Stimulated activated naive CD4-positive, alpha-beta T cell (primary cell): ENCODE measurements at places on chromosomes 6 and 20.

DNA sequence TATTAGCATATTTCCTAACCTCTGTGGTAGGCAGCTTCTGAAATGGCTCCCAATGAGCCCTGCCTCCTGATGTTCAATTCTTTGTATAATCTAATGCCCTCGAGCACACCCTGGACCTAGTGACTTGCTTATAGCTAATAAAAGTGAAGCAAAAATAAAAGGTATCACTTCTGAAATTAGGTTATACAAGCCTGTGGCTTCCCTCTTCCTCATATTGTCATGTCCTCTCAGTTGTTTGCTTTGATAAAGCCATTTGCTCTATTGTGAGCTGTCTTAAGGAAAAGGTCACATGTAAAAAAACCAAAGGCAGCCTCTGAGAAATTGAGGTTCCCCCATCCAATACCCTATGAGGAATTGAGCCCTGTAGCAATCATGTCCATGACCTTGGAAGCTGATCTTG lies 442.1 kb upstream of the ADGRB3 start:
- no peak for DNase-seq

GRCh38 chr20:22815603-22816315 lies 219.4 kb upstream of the SSTR4 start:
- DNase-seq: no peak

DNA sequence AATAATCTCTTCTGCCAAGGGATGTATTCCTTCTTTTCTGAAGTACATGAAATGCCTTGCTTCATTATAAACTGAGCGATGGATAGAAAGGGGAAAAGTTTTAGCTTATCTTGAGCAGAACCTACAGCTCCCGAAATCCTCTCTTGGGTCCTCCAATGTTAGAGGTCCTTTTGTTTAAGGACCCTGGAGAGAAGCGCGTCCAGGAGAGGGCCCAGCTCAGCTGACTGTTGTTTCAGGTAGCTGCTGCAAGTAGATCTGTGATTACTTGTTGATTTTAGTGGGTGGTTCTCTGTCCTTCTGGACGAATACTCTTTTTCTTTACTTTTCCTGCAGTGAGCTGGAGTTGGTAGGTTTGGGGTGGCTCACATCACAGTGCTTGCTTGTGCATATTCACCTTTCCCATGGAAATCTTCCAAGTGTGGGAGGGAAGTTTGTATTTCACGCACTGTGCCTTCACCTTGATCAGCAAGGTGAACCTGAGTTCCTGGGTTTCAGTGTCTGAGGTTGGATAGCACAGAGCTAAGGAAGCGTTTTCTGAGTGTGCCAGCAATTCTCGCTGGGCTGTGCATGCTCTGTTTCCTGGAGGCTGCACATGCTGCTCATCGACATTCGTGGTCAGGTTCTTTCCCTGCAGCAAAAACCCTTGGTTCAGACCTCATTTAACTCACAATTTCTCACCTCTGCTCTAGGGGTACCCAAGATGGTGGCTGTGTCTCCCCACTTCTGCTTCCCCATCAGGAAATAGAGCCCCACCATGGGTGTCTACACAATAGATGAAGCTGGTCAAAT lies 176.3 kb downstream of the JARID2 start:
- no peak for DNase-seq

- DNase-seq: no peak
Observed at GRCh38 chr6:140183881-140184280, 809.4 kb upstream of the CITED2 start.

- no peak for DNase-seq
Observed at GRCh38 chr6:28978959-28979561, 26.1 kb downstream of the ZNF311 start.

GRCh38 chr20:49320460-49320859 lies 42.6 kb upstream of the ZNFX1 start:
- DNase-seq: no peak

DNA sequence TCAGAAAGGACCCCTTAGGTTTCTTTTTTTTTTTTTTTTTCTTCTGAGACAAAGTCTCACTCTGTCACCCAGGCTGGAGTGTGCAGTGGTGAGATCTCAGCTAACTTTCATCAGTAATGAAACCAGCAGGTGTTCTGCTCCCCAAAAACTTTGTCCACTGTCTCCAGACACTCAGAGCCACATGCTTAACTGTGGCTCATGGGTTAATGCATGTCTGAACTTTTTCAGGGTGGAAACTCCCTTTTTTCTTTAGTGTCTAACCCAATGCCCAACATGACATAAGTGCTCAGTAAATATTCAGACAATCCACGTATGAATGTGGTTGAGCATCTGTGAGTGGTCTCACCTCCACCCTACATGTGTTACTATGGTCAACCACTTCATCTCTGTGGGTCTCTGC lies 45.4 kb downstream of the MYB start:
- no peak for DNase-seq

DNA sequence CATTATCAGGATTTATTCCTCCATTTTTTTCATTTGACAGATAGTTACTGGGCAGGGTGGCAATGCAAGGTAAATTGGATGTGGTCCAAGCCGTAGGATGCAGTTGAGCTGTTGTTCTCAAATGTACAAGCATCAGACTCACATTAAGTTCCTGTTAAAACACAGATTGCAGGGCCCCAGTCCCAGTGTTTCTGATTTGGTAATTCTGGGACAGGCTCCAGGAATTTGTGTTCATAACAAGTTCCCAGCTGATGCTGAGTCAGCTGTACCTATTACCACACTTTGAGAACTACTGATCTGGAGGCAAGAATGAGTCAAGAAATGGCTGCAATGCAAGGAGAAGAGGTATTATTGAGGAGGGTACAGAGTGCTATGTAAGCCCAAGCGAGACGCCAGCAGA lies 11.7 kb downstream of the TMEM244 start:
- no peak for DNase-seq

DNA sequence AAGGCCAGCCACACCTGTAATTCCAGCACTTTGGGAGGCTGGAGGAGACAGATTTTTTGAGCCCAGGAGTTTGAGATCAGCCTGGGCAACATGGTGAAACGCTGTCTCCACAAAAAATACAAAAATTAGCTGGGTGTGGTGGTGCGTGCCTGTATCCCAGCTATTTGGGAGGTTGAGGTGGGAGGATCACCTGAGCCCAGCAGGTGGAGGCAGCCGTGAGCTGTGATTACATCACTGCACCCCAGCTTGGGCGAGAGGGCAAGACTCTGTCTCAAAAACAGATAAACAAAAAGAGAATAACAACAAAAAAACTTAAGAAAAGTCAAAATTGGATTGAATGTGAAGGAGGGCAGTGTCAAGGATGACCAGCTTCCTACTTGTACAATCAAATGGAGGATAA lies 2.9 kb downstream of the TPD52L1 start:
- no peak for DNase-seq

- peak; percentile 55 for DNase-seq
Observed at GRCh38 chr6:3455147-3455568, 1.7 kb downstream of the SLC22A23 start.

GRCh38 chr20:6048391-6048790 lies 5.5 kb downstream of the LRRN4 start:
- DNase-seq: no peak

DNA sequence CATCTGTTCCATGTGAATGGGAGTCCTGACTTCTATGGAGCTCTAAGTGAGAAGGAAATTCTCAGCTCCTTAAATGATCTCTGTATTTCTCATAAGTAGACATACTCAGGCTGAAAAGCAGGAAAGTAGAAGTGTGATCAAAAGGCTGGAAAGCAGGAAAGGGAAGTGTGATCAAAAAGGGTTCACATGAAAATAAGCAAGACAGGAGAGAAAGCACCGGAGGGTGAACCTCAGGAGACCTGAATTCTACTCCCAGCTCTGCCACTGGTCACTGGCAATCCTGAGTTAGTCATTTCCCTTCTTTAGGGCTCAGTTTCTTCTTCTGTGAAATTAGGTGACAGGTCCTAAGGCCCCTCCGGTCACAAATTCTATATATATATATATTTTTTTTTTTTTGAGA lies 55.5 kb upstream of the TRERF1 start:
- DNase-seq: no peak

- DNase-seq: peak; percentile 2
Observed at GRCh38 chr6:137094411-137095008, 49.7 kb upstream of the IL20RA start.

DNA sequence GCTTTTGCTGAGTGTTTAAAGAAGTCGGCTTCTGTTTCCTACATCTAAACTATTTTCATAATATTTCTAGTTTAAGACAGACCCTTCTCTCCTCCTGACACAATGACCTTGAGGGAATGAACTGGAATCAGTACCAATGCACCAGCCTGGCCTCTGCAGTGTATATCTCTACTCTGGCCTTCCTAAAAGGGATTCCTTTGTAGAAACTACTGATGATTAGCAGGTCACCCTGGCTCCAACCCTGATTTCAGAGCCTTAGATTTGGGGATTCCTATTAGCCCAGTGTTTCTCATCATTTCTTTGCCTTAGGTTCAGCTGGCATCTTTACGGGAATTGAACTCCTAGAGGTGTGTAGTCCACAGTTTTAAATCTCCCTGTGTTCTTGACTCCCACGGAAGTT lies 75.4 kb downstream of the ADGRB3 start:
- DNase-seq: no peak

- no peak for DNase-seq
Observed at GRCh38 chr20:52429029-52429428, 237.4 kb upstream of the ZFP64 start.

GRCh38 chr6:14231071-14231483 lies 113.5 kb downstream of the CD83 start:
- DNase-seq: no peak

GRCh38 chr6:43943099-43943766 lies 173.2 kb downstream of the VEGFA start:
- DNase-seq: no peak

DNA sequence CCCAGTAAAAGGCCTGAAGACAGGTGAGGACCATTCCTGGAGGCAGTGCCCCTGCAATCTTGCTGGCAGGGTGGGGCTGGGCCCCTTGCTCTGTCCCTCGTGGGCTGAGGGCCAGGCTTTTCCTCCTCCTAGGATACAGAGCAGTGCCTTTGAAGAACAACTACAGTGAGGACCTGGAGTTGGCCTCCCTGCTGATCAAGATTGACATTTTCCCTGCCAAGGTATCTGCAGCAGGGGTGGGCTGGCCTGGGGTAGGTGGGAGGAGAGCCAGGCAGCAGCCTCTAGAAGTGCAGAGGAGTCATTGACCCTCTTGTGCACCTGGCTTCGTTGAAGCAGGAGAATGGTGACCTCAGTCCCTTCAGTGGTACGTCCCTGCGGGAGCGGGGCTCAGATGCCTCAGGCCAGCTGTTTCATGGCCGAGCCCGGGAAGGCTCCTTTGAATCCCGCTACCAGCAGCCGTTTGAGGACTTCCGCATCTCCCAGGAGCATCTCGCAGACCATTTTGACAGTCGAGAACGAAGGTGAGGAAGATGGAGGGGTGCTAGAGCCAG lies 36.5 kb downstream of the PLCG1 start:
- no peak for DNase-seq

GRCh38 chr6:16740097-16740496 lies 21.2 kb downstream of the ATXN1 start:
- DNase-seq: no peak

DNA sequence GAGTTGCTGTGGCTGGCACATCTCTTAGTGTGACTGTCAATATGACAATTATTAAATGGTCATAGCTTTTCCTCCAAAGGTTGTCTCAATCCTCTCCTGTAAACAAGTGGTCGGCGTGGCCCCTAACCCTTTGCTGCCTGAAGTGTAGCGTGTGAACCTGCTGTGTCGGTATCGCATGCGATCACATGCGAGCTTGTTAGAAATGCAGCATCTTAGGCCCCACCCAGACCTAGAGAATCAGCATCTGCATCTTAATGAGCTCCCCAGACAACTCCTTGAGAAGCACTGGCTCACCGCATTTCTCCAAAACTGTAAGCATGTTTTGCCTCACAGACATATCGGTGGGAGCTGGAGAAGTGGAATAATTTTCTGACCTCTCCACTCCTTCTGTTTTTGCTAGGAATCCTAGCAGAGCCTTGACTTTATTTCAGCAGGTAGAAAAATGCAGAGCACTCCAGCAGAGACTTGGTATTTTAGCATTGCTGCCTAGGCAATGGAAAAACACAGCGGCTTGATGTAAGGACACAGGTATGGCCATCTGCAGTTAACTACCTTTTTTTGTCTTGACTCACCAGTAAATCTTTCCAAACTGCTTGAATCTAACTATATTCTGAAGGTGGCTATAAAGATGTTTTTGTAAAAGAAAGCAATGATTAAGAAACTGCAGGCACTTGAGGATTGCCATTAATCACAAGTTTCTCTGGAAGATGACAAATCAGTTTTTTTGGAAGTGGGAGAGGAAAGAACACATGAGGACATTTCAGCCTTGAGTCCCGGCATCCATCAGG lies 67.6 kb downstream of the PSMG4 start:
- no peak for DNase-seq

DNA sequence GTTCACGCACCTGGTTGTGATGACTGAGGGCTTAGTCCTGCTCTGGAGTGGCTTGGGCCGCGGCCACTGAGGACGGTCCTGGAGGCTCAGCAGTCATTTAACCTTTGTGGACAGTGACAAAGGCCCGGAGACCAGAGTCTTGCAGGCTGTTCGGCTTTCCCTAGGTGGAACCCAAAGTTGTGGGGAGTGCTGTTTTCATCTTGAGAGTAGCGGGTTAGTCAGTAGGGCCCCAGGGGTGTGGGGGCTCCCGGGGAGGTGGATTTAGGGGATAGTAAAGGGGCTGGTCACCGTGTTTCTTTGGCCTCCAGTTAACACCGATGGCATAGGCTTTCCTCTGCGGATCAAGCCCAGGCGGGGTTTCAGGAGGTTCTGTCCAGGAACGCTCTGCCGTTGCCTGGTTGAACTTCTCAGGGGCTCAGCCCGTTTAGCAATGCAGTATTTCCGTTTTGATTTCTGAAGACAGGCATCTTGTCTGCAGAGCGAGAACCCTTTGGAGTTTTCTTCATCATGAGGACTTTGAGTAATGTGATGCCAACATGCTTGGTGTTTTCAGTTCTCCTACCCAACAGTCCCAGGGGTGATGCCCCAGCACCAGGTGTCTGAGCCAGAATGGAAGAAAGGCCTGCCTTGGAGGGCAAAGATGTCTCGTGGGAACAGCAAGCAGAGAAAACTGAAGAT lies 31.8 kb downstream of the ZNF831 start:
- DNase-seq: no peak

GRCh38 chr20:3420211-3420707 lies 12.8 kb upstream of the DNAAF9 start:
- no peak for DNase-seq

DNA sequence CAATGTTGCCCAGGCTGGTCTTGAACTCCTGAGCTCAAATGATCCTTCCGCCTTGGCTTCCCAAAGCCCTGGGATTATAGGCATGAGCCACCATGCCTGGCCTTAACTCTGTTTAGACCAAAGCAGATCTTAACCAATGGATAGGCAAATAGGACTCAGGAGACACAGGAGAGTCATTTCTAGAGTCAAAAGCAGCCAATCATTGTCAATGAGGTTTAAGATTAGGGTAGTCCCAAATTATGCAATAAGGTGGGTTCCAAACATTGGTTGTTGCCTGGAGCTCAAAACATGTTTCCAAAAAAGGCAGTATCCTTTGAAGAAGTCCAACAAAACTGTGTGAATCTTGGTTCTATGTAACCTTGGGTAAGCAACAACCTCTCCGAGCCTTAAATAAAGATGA lies 95.7 kb upstream of the JARID2 start:
- DNase-seq: no peak

GRCh38 chr20:49252556-49253350 lies 25.1 kb downstream of the ZNFX1 start:
- no peak for DNase-seq

GRCh38 chr20:52974179-52974594 lies 2.0 kb downstream of the TSHZ2 start:
- DNase-seq: peak; percentile 21
